ENCODE measurements at places on chromosomes 4 and X.

- DNase-seq: no peak
Measured at GRCh38 chr4:70613306-70614183, 15.0 kb upstream of the ENAM start.

GRCh38 chr4:99801005-99801699 is 15.5 kb upstream of the DAPP1 start:
- no peak for DNase-seq

- DNase-seq: no peak
Measured at GRCh38 chr4:7970361-7970946, 30.8 kb upstream of the AFAP1 start.

DNA sequence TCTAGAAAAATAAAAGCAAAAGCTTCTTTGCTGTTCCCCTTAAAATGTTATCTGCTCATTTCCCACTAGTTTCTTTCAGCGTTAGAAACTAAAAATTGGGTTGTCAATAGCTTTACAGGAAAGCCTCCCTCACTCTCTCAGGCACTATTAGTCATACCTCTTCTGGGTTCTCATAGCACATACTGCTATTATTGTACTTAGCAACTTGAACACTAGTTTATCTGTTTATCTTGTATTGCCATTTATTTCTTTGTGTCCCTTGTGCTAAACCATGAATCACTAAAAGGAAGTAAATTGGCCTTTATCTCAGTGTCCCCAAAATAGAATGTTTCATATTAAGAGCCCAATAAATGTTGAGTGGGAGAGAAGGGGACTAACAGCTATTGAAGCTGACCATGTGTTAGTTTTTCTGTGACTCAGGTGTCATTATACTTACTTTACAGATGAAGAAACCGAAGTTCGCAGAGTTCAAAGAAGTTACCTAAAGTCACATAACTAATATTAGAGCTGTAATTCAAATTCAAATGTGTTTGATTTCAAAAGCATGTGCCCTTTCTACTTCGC is 124.8 kb upstream of the CITED1 start:
- no peak for DNase-seq

- DNase-seq: no peak
Measured at GRCh38 chr4:101958547-101958946, 168.0 kb downstream of the BANK1 start.

DNA sequence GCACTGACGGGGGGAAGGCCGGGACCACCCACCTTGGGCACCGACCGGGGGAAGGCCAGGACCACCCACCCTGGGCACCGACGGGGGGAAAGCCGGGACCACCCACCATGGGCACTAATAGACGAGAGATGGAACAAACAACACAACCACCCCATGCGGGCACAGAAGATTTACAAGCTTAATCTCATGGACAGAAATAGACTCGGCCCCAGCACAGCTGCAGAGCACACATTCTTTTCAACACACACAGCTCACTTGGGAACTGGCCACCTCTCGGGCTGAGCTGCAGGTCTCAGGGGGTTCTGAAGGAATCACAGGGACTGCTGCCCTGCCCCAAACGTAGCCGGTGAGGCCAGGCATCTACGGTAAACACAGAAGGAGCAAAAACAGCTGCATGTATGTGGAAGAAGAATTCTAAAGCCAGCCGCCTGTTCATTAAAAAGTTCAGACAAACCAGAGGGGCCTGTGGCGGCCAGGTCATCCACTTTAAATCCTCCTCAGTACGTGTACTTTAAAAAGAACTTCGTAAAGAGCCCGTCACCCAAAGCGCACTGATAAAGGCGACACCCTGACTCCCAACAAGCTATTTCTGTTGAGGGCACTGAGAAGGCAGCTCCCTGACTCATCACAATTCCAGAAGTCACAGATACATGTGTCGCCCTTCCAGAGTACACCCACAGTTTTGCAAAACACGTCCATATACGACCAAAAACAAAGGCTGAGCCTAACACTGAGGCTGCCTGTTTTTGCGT is 17.7 kb downstream of the PPP2R3B start:
- no peak for DNase-seq

- no peak for DNase-seq
Measured at GRCh38 chr4:66855956-66856355, 689.3 kb downstream of the CENPC start.

GRCh38 chr4:113952452-113953029 is 26.9 kb downstream of the ARSJ start:
- no peak for DNase-seq

DNA sequence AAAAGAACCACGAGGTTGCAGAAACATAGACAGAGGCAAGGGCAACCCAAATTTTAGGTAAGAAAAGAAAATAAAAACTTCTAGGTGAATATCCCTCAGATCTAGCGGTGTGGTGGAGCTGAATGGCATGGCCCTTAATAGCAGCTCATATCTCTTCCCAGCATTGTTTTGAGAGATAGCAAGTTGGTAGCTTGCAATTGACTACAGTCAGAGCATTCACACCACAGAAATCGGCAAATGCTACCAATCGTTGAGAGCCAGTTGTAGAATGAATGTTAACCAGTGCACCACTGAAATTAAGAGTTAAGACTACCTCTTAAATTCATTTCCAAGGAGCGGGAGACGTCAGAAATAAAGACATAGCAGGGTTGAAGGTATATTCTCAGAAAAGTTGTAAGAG is 184.0 kb upstream of the KIT start:
- DNase-seq: no peak

DNA sequence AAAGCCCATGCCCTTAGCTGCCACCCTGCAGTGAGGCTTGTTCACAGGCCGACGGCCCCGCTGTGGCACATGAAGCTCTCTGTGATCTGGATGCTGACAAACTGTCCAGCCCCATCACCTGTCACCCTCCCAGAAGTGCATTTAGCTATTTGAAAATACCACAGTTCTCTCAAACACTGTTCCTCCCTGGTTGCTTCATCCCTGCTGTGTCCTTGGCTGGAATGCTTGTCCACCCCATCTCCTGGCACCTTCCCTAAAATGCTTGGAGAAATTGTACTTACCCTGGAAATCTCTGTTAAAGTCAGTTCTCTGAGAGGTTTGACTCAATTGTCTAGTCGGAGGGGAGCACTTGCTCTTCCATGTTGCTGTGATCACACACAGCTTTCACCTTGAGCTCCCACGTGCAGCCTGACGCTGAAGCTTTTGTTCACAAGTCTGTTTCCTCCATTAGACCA is 10.1 kb downstream of the SYNPO2 start:
- no peak for DNase-seq

DNA sequence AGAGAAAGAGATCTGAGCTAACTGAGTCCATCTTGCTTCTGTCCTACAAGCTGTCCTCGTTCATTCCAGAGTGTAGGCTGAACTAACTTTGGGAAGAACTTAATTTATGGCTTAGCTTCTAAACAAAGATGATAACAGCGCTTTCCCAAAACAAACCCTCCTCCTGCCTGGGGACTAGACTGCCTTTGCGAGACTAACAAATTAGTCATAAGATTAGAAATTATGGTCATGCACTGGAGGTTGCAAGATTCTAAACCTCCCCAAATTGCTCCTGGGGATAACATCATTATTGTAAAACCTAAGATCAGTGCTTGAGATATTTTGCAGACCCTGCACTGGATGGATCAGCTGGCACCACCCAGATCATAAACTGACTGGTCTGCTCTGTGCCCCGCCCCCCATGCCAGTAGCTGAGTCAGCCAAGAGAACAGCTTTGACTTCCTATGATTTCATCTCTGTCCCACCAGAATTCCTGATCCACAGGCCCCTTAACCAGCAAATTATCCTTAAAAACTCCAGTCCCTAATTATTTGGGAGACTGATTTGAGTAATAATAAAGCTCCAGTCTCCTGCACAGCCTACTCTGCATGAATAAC is 883.3 kb downstream of the TRIML1 start:
- no peak for DNase-seq

- DNase-seq: no peak
Measured at GRCh38 chrX:143435916-143436315, 81.4 kb downstream of the SPANXN3 start.

- DNase-seq: no peak
Measured at GRCh38 chr4:121070274-121070673, 2.1 kb downstream of the NDNF start.

GRCh38 chrX:112056476-112056875 is 26.1 kb downstream of the TRPC5 start:
- no peak for DNase-seq

DNA sequence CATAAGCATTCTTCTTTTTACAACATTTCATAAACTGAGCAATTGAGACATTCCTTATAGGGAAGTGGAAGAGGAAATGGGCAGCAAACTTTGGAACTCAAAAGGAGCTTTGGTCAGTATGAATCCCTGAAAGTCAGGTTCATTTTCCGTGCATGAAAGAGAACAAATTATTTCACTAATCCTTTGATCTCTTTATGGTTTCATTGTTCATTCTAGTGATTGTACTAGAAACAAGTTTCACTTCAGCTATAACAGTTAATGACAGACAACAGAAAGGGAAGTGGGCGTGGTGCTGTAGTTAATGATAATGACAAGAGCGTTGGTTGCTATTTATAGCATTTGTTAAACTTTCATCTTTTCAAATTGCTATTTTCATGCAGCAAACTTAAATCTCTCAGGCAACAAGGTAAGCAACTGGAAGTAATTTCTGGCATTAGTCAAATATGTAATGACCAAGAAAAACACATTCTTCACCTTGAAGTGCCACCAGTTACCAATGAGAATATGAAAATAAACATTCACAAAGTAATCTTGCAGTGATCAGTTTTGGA is 98.4 kb downstream of the AREG start:
- DNase-seq: no peak

- DNase-seq: no peak
Measured at GRCh38 chr4:111952688-111953087, 192.6 kb upstream of the FAM241A start.

DNA sequence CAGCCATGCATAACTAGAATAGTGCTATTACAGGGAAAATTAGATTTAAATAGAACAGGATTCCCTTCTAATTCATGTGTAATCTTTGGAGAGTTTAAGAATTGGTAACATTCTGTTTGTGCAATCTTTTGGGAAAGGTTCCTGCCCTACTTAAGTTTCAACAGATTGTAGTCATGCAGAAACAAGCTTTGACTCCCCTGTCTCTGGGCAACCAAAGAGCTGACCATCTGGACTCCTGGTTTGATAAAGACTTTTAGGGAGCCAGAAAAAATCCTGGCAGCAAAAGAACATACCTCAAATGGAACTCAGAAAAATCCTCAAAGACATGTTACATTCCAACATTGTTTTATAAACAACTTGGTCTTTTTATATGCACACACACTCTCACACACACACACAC is 191.1 kb upstream of the NEIL3 start:
- DNase-seq: no peak

DNA sequence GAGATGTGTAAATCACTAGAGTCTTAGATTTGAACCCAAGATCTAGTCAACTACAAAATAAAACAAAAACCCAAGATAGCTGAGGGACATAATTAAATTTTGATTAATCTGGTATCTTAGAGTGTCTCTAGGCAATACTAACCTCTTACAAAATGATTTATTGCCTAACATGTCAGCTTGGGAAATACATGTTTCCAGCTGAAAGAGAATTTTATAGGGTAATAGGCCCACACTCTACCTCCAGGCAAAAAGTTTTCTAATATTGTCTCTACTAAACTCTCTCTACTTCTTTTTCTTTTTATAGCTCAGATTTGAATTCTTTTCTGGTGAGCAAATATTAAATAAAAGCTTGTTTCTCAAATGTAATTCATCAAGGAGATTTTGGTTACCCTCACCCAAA is 263.2 kb downstream of the IL15 start:
- DNase-seq: no peak

DNA sequence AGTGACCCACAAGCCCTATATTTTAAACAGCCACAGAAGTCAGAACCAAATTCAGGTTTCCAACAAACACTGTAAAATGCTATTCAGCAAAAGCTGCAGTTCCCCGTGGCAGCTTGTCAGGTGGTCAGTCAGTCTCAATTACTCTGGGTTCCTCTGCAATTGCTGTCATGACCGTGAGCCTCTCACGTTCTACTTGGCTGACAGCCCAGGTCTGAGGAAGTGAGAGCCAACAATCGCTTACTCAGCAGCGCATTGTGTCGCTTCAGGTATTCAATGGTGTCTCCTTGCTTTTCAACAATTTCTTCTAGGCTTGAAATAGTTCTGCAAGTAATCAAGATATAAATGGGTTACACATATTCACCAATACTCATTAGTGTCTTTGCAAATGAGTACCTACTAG is 25.8 kb downstream of the TRIM75 start:
- DNase-seq: no peak

GRCh38 chrX:155213731-155214130 is 2.5 kb upstream of the VBP1 start:
- DNase-seq: no peak

DNA sequence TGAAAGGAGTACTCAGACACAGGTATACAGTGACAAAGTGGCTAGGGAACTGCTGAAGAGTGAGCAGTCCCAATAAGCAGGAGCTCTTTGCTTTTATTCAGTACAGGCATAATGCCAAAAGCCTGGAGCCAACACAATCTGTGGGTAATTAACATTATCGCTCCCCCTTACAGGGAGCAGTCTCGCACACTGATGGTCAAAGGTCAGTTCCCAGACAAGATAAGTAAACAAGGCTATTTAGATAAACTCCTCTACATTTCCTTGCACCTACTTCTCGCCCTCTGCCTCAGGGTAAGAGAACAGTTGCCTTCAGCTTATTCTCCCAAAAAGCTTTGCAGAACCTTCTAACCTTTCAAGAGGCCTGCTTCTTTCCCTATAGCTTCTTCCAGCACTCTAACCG is 73.9 kb upstream of the TAF9B start:
- no peak for DNase-seq

GRCh38 chr4:150261571-150261970 is 183.3 kb downstream of the DCLK2 start:
- DNase-seq: no peak

GRCh38 chr4:119570401-119570800 is 58.2 kb downstream of the PDE5A start:
- DNase-seq: no peak

- no peak for DNase-seq
Measured at GRCh38 chrX:85140964-85141363, 102.6 kb downstream of the SATL1 start.

- DNase-seq: no peak
Measured at GRCh38 chr4:107255596-107255995, 219.5 kb upstream of the DKK2 start.

Data from NK-92 treated with Interleukin-12 subunit alpha and Interleukin-12 subunit beta, amount 100 ng/mL, for 24 hours (cell line).